Gastroesophageal sphincter (tissue), 4 donors: ENCODE measurements at places on chromosomes 4 and X.

DNA sequence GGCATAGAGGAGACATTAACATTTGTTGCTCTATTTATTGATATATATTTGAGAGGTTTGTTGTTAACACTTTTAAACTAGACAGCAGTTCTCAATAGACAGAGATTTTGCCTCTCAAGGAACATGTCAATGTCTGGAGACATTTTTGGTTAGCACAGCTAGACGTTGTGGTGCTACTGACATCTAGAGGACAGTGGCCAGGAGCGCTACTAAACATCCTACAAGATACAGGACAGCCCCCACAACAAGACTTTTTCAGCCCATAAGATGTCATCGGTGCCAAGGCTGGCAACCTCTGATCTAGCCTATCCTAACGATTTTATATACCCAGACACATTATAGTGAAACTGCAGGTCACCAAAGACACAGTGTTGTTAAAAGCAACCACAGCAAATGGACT lies 18.4 kb upstream of the CTSO start:
- no peak for ATAC-seq
- H3K36me3 ChIP-seq = no peaks in the 10 kb centered on the region
- no peak overlapping the region for H3K27ac ChIP-seq

- no peaks in the 10 kb centered on the region for H3K36me3 ChIP-seq
- H3K4me1 ChIP-seq = no peaks in the 10 kb centered on the region
- no peak overlapping the region for H3K4me3 ChIP-seq
- ATAC-seq = no peak
- H3K27ac ChIP-seq = no peak overlapping the region
- no peaks in the 10 kb centered on the region for H3K27me3 ChIP-seq
Observed at GRCh38 chr4:71570492-71570891, 213.4 kb downstream of the GC start.

DNA sequence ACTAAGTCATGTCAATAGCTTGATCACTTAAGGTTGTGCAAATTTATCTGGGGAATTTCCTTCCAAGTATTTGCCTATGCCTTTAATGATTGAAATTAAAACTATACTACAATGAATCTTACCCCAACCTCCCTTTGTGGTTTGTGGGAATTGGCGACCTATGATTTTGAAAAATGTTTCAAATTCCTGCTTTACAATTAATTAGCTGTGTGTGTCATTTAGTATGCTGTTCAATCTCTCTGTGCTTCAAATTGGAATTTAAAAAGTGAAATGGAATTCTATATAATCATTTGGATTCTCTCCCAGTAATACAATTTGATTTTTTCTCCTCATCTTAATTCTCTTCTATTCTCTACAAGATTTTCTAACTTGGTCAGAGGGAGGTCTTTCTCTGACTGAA lies 2319.5 kb downstream of the ARAP2 start:
- no peak overlapping the region for H3K27ac ChIP-seq
- H3K4me1 ChIP-seq = no peaks in the 10 kb centered on the region
- H3K27me3 ChIP-seq = no peaks in the 10 kb centered on the region
- H3K4me3 ChIP-seq = no peak overlapping the region

DNA sequence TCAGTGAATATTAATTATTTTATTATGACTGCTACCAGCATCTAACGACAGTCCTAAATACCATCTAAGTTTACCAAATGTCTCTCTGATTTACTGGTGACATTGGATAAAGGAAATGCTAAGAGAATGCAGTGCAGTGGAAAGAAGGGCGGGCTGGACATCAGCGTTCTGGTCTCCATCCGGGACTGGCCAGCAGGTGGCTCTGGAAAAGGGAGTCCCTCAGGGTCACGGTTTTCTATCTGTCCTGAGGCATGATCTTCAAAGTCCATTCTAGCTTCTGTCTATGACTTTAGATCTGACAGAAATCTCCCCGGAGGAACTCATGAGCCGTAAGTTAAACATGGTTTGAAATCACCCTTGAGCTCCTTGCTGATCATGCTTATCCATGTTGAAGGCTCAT lies 3.3 kb downstream of the TRIM2 start:
- no peak overlapping the region for H3K27ac ChIP-seq
- H3K4me3 ChIP-seq = no peak overlapping the region
- no peaks in the 10 kb centered on the region for H3K27me3 ChIP-seq
- ATAC-seq = peak; percentile 54
- no peaks in the 10 kb centered on the region for H3K36me3 ChIP-seq
- H3K4me1 ChIP-seq = no peaks in the 10 kb centered on the region

DNA sequence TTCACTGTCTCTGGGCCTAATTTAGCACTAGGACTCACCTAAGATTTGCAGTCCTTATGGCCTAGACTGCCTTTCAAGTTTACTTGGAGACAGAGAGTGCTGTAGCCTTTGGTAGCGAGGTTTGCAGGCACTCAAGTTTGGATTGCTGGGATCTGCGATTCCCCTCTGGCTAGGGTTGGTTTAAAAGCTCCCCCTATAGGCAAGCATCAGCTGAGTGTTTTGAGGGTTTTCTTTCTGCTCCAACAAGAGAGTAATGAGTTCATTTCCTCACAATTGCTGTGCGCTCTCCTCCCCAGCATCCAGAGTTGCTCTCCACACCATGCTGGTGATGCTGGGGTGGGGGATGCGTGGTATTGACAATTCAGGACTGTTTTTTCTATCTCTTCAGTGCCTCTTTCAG lies 206.9 kb downstream of the GLUD2 start:
- no peaks in the 10 kb centered on the region for H3K27me3 ChIP-seq
- no peak for ATAC-seq

GRCh38 chr4:48633657-48634056 lies 143.6 kb downstream of the ZAR1 start:
- H3K27ac ChIP-seq = no peak overlapping the region
- no peaks in the 10 kb centered on the region for H3K27me3 ChIP-seq
- H3K4me3 ChIP-seq = no peak overlapping the region
- H3K4me1 ChIP-seq = peaks cover 9% of the 10 kb centered on the region
- ATAC-seq = no peak
- no peaks in the 10 kb centered on the region for H3K36me3 ChIP-seq

- H3K4me3 ChIP-seq = no peak overlapping the region
- H3K36me3 ChIP-seq = no peaks in the 10 kb centered on the region
- H3K27ac ChIP-seq = no peak overlapping the region
Observed at GRCh38 chr4:41072021-41072777, 142.1 kb downstream of the APBB2 start.

DNA sequence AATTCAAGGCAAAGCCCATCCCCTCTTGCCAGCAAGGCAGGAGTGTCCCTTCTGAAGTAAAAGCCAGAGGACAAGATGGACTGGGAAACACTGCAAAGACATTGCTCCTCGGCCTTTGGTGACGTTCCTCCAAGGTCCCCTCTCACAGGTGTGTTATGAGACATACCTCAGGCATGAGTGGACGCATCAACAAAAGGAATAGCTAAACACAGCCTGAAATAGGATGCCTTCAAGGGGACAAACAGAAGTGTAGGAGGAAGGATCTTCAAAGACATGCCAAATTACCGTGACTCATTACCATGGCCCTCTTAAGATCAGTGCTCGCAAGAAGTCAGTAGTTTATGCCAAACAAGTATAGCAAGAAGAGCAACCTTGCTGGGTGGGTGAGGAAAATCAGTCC lies 6.0 kb upstream of the IDS start:
- no peaks in the 10 kb centered on the region for H3K27me3 ChIP-seq
- H3K27ac ChIP-seq = no peak overlapping the region
- no peak for ATAC-seq
- no peaks in the 10 kb centered on the region for H3K4me1 ChIP-seq
- H3K36me3 ChIP-seq = no peaks in the 10 kb centered on the region

GRCh38 chr4:174340714-174341113 lies 57.0 kb downstream of the CEP44 start:
- ATAC-seq = no peak
- H3K4me3 ChIP-seq = no peak overlapping the region
- H3K4me1 ChIP-seq = no peaks in the 10 kb centered on the region
- no peaks in the 10 kb centered on the region for H3K36me3 ChIP-seq
- H3K27me3 ChIP-seq = no peaks in the 10 kb centered on the region

- no peaks in the 10 kb centered on the region for H3K27me3 ChIP-seq
- H3K4me3 ChIP-seq = no peak overlapping the region
- H3K36me3 ChIP-seq = no peaks in the 10 kb centered on the region
Observed at GRCh38 chrX:56738670-56739069, 9.6 kb downstream of the NBDY start.

DNA sequence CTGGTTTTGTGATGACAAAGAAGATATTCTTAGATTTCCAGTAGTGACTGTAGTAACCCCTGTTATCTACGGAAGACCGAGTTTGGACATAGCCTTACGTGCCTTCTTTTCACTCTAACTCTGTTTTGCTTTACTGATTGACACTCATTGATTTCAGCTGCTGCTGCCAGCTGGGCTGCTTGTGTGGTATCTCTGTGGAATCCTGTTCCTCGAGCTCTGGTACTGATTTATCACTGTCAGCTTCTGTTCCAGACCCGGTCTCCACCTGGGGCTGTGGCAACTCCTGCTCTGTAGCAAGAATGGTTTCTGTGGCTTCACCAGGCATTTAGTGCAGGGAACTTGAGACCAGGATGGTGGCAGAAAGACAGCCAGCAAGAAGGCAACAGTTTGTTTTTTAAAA lies 24.6 kb upstream of the LAP3 start:
- no peak overlapping the region for H3K4me3 ChIP-seq
- H3K4me1 ChIP-seq = no peaks in the 10 kb centered on the region
- no peak overlapping the region for H3K27ac ChIP-seq
- peaks cover 28% of the 10 kb centered on the region for H3K27me3 ChIP-seq
- no peak for ATAC-seq

- ATAC-seq = no peak
- no peaks in the 10 kb centered on the region for H3K36me3 ChIP-seq
- no peaks in the 10 kb centered on the region for H3K4me1 ChIP-seq
- H3K4me3 ChIP-seq = no peak overlapping the region
- H3K27me3 ChIP-seq = no peaks in the 10 kb centered on the region
- no peak overlapping the region for H3K27ac ChIP-seq
Observed at GRCh38 chr4:93897559-93897958, 69.0 kb downstream of the ATOH1 start.

- no peaks in the 10 kb centered on the region for H3K27me3 ChIP-seq
- H3K27ac ChIP-seq = no peak overlapping the region
- no peaks in the 10 kb centered on the region for H3K36me3 ChIP-seq
- no peak overlapping the region for H3K4me3 ChIP-seq
Observed at GRCh38 chrX:20362268-20363267, 95.9 kb upstream of the RPS6KA3 start.

GRCh38 chr4:119580293-119580692 lies 48.3 kb downstream of the PDE5A start:
- H3K27ac ChIP-seq = peak overlapping the region; percentile 43
- H3K36me3 ChIP-seq = no peaks in the 10 kb centered on the region
- peaks cover 8% of the 10 kb centered on the region for H3K4me1 ChIP-seq
- H3K4me3 ChIP-seq = no peak overlapping the region

DNA sequence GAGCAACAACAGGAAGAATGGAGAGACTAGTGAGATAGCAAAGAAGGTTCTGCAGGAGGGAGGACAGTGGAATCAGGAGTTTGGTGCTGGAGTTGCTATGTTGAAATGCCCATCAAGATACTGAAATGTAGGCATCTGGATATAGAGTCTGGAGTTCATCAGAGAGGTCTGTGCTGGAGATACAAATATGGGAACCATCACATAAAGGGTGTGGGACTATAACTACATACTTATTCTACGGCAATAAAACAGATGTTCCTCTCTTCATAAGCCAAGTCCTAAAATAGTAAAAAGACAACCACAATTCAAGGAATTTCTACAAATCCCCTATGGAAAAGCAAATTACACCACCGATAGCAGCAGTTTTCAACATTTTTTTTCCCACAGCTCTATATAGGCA lies 1.6 kb downstream of the MED14 start:
- H3K36me3 ChIP-seq = no peaks in the 10 kb centered on the region
- H3K4me3 ChIP-seq = peak overlapping the region; percentile 76
- H3K27me3 ChIP-seq = no peaks in the 10 kb centered on the region
- H3K4me1 ChIP-seq = no peaks in the 10 kb centered on the region
- ATAC-seq = no peak

DNA sequence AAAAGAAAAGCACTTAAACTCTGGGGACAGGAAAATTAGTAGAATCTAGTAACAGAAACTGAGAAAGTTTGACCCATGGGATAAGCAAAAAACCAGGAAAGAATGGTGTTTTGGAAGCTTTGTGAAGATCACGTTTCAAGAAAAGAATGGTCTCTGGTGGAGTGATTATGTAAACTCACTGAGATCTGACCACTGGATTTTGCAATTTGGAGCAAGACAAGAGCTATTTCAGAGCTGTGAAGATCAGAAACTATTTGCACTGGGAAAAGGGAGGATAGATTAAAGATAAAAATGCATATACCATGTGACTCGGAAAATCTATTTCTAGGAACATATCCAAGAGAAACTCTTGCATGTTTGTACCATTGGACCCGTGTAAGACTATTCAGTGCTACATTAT lies 4.3 kb downstream of the TMPRSS11D start:
- no peaks in the 10 kb centered on the region for H3K4me1 ChIP-seq
- no peak overlapping the region for H3K27ac ChIP-seq
- H3K27me3 ChIP-seq = no peaks in the 10 kb centered on the region
- no peaks in the 10 kb centered on the region for H3K36me3 ChIP-seq
- ATAC-seq = no peak
- no peak overlapping the region for H3K4me3 ChIP-seq

DNA sequence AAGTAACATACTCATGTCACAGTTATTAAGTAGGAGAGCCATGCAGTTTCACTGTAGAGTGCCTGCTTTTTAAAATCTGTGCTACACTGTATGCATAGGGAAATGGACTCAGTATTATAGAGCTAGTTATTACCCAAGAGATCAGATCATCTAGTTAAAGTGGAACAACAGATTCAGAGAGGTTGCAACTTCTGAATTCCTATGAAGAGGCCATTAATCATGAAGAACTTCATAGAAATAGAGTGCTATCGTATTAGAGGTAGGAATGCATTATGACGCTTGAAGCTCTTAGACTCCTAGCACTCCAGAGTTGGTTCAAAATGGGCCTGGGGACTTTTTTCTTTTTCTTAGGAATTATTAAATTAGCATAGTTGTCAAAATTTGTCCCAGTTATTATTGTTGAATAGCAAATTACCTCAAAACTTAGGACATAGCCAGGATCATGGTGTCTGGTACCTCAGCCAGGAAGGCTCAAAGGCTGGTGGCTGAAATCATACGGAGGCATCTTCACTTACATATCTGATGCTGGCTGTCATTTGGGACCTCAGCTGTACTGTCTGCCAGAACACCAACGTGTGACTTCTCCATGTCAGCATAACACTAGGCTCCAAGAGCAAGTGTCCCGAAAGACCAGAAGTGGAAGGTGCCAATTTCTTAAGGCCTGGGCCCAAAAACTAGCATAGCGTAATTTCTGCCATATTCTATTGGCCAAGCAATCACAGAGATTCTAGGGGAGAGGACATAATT lies 125.7 kb downstream of the STAG2 start:
- no peak for ATAC-seq
- H3K27me3 ChIP-seq = no peaks in the 10 kb centered on the region

DNA sequence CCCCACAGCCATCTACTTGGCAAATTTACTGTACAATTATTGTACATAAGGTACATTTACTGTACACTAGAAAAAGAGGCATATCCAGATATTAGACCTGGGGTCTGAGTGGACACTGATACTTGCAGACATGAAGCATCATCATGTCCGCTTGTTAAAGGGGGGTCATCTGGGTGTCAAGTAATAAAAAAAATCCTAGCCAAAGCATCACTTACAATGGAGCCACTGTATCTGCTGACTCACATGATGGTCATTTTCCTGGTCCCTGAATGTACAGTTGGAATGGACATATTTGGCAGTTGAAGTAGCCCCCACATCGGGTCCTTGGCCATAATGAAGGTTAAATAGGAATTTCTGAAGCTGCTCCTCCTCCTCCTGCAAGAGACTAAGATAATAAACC lies 228.8 kb downstream of the THOC2 start:
- H3K4me3 ChIP-seq = no peak overlapping the region
- no peaks in the 10 kb centered on the region for H3K4me1 ChIP-seq
- H3K27ac ChIP-seq = no peak overlapping the region
- ATAC-seq = no peak
- H3K27me3 ChIP-seq = no peaks in the 10 kb centered on the region
- H3K36me3 ChIP-seq = no peaks in the 10 kb centered on the region
